Stimulated activated CD8-positive, alpha-beta memory T cell treated with anti-CD3 and anti-CD28 coated beads, Interleukin-7, amount 100 ng/mL, for 24 hours (primary cell): ENCODE measurements at places on chromosomes 12 and 14.

DNA sequence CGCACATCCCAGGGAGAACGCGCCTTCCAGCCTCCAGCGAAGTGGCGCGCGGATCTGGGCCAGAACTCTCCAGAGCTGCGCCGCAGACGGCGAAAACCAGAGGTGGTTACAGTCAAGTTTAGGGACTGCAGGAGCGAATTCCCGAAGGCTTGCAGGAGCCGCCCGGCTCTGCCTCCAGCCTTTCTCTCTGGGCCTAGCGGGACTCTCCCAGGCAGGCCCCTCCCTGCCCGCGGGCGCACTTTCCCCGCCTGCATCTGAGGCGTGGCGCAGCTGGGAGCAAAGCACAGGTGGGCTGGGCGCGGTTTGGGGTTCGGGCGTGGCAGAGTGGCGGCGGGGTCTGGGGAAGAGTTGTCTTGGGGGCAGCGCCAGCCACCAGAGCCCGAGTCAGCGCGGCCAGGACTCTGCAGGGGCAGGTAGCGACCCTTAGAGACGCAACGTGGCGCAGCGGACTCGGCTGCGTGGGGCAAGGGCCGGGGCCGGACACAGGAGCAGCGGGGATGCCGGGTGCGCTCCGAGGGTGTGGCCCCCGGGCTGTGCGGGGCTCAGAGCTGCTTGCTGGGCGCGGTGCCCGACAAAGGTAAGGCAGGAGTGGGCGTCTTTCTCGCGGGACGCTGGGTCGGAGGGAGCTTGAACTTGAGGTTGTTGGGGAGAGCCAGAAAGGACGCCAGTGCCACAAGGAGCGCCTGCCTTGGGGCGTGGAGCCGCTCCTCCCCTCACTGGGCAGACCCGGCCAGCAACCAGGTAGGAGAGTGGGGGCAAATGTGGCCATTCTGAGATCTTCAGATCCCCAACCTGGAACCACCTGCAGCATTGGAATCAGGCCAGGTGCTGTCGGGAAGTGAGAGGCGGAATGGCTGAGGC is 1126.0 kb downstream of the AACS start:
- DNase-seq, result no peak

- DNase-seq, result no peak
These were observed 16.8 kb downstream of the MSI1 start for GRCh38 chr12:120352117-120352516.

- no peak for DNase-seq
These were observed 170.6 kb downstream of the SLC2A13 start for GRCh38 chr12:39935275-39935674.

DNA sequence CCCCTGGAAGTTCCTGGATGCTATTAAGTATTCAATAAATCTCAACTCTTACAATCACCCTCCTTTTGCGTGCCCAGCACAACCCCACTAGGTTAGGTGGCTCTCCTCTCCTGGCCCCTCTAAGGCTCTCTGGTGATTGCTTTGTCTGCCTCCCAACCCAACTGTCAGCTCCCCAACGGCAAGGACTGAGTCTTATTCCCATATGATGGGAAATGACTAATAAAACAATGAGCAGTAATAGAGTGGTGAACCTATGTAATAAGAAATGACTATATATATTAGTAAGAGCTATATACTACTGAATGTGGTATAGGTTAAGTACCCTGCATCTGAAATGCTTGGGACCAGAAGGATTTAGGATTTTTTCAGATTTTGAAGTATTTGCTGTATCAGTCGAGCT is 8.1 kb downstream of the APPL2 start:
- no peak for DNase-seq

DNA sequence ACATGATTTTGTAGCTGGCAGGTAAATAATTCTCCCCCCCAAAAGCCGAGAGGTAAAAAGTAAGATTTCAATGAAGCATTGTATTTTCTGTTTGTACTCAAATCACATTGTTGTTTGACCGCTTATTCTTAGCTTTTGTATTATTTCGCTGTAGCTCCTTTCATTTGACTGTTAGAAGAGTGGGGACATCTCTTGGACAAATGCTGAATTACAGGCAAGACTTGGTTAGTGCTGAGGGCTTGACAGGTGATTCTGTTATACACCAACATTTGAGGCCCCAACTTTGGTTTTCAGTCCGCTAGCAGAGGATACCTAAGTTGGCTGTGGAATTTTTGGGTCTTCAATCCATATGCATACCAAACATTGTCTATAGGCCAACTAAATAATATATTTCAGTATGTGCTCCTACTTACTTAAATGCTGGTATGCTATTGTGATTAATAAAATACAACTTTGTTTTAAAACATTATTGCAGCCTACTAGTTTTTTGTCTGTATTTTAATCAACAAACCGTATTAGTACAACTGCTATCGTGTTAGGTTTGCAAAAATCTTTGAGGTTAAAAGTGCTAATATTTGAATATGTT is 102.2 kb downstream of the ERC1 start:
- no peak for DNase-seq

GRCh38 chr14:72545411-72546311 is 348.2 kb downstream of the DPF3 start:
- no peak for DNase-seq

- DNase-seq, result no peak
These were observed 182.2 kb upstream of the MDGA2 start for GRCh38 chr14:47857646-47858045.

GRCh38 chr14:38866461-38866860 is 236.6 kb downstream of the SEC23A start:
- DNase-seq, result no peak

DNA sequence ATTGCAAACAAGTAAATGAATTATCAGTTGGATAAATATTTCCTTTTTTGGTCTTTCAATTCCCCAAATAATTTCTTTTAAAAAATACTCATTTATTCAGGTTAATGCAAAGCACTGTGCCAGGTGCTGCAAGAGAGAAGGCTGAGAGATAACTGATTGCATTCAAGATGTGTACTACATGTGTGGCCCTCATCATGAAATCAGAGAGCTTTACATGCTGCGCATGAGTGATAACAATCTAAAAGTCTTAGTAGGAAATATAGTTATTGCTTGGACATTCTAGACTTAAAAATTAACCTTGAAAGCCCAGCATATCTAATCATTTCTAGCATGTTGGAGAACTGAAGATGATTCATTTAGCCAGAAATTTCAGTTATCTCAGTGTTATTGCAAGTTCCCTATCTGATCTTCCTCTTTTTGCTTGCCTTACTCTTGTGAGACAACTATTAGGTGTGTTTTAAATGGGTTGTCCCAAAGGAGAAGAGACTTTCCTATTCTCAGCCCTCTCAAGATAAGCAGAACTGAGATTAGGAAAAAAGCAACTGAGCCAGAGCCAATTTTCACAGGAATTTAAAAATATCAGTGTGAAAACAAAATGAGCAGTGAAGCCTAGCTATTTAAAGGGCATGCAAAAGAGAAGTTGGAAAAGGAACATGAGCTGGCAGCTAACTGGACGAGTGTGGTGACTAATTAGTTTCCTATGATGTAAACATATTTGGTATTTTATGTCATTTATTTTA is 60.9 kb downstream of the PLEKHA5 start:
- DNase-seq, result no peak

DNA sequence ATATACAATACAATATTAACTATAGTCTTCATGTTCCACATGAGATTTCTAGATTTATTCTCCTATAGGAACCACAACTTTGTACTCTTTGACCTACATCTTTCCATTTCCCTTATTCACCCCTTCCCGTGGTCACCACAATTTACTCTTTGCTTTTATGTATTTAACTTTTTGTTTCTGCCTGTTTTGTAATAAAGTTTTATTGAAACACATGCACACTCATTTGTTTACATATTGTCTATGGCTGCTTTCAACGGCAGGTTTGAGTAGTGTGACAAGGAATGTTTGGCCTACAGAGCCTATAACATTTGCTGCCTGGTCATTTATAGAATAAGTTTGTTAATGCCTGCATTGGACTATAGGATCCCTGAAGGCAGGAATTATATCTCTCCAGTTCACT is 231.1 kb downstream of the CRADD start:
- no peak for DNase-seq

- DNase-seq, result no peak
These were observed 89.9 kb downstream of the SLC24A4 start for GRCh38 chr14:92412912-92413311.

- DNase-seq, result no peak
These were observed 29.9 kb upstream of the BCDIN3D start for GRCh38 chr12:49872781-49873181.

DNA sequence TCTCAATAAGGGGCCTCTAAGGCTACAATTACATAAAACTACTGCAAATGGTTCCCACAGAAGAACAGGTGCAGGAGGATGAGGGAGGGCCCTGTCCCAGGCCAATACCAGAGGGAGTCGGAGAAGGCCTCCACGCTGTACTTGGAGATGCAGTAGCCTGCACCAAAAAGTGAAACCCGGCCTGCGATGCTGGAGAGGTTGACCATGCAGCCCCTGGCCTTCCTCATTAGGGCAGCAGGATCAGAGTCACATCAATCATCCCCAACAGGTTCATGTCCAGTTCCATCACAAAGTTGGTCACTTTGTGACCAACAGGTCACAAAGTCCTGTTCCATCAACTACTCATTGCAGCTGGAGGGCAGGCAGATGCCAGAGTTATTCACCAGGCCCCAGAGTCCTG is 23.0 kb downstream of the ZBTB39 start:
- DNase-seq, result no peak

DNA sequence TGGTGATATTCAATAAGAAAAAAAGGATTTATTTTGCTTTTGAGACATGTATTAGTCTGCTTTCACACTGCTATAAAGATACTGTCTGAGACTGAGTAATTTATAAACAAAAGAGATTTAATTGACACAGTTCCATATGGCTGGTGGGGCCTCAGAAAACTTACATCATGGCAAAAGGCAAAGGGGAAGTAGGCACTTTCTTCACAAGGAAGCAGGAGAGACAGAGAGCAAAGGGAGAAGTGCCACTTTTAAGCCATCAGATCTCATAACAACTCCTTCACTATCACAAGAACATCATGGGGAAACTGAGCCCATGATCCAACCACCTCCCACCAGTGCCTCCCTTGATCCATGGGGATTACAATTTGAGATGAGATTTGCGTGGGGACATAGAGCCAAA is 43.9 kb downstream of the BHLHE41 start:
- no peak for DNase-seq

GRCh38 chr14:70709726-70710382 is 68.1 kb downstream of the TTC9 start:
- no peak for DNase-seq

DNA sequence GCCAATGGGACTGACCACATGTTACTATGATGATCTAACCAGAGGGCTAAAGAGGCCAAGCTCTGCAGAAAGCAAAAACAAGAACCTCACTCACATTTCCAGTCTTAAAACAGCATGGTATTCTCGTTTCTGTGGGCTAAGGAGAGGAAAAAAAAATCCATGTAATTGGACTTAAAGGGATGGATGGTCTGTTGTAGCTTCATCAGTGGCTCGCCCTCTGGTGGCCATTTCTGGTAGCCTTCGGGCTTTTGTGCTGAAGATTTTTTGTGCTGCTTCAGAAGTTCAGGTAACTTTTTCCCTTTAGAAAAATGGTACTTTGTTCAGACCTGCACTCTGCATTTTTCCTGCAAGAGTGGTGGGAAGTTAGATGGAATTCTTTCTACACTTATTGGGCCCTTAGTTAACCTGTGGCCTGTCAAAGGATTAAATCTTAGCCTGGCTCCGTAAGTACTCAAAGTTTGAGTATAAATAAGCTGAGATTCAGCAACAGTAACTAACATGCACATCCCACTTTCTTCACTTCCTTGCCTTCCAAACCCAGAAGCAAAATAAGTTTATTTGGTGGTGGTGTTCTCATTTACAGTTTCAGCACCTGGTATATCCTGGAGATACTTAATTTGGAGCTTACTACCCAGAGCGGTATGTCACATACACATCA is 22.3 kb downstream of the DCAF4 start:
- DNase-seq, result peak; percentile 53

- DNase-seq, result no peak
These were observed 447.5 kb downstream of the AACS start for GRCh38 chr12:125512541-125513298.

- DNase-seq, result no peak
These were observed 48.2 kb upstream of the DYNC1H1 start for GRCh38 chr14:101915871-101916815.

DNA sequence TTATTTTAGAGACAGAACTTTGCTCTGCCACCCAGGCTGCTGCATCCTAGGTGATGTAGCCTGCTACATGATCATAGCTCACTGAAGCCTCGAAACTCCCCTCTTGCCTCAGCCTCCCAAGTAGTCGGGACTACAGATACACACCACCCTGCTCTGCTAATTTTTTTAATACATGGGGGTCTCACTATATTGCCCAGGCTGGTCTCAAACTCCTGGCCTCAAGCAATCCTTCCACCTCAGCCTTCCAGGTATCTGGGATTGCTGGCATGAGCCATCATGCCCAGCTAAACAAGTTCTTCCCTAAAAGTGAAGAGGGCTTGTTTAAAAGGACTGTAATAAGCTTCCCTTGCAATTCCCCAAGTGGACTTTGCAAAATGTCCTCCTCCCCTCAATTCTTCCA is 310.4 kb downstream of the PAWR start:
- no peak for DNase-seq

DNA sequence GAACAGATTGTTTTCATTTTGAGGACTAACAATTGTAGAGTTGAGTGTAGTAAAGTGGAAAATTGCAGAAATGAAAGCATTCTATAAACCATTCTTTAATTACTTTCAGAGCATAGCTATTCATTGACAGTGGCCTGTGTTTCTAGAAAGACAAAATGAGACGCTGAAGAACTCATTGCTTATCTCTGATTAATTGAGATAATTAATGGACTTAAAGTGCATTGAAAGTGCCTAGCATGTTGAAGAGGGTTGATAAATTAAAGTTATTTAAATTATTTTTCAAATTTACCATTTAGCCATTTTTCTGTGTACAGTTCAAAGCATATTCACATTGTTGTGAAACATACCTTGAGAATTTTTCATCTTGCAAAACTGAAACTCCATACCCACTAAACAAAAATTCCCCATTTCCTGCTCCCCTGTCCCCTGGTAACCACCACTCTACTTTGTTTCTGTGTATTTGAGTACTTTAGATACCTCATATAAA is 57.4 kb downstream of the DAAM1 start:
- no peak for DNase-seq

DNA sequence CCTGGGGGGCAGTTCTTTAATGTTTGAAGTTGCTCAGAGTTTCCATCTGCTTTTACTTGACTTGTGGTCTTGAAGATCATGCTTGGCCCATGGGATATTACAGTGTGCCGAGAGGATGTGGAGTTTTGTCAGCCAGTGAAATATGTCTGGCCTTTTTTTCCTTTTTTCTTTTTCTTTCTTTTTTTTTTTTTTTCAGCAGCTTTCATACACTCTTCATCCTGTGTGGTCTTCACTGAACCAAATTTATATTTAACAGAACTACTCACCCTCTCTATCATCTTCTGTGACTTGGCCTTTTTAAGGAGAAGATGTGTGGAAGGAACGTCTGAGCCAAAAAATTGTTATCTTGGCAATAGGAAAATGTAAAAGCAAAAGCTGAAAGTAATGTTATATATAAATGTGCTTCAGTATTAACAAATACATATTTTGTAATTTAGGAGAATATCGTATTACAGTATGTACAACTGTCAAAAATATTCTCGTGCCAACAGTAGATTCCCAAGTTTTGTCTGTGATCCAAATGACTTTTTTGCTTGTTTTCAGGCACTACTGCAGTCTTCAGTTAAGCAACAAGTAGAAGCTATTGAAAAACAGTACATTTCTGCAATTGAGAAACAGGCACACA is 200.6 kb downstream of the CCDC91 start:
- DNase-seq, result no peak
